ENCODE measurements at places on chromosomes 2 and 18.

GRCh38 chr2:146323564-146323963 lies 1521.3 kb upstream of the ACVR2A start:
- DNase-seq: no peak

- DNase-seq: no peak
Measured at GRCh38 chr2:85867121-85867520, 21.7 kb downstream of the ST3GAL5 start.

DNA sequence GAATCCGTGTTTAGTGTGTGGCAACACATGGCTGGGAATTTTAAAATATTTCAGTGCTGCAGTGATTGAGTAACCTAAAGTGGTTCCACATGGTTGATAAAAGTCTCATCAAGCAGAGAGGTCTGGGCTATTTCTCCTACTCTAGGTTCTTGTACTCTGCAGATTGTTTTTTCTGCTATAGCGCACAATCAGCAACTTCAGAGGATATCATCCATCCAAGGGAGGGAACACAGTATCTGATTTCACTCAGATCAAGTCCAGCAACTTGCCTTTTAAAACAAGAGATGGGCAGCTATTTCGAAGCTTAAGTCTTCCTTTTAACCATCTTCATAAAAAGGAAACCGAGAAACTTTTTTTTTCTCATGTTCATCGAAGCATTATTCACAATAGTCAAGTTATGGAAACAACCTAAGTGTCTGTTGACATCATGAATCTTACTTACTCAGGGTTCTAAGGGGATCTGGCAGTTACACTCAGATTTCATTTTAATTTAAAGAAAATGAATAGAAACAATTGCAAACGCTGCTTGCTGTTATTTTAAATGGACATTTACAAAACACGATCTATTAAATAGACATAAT lies 172.7 kb upstream of the TRIB2 start:
- DNase-seq: no peak

DNA sequence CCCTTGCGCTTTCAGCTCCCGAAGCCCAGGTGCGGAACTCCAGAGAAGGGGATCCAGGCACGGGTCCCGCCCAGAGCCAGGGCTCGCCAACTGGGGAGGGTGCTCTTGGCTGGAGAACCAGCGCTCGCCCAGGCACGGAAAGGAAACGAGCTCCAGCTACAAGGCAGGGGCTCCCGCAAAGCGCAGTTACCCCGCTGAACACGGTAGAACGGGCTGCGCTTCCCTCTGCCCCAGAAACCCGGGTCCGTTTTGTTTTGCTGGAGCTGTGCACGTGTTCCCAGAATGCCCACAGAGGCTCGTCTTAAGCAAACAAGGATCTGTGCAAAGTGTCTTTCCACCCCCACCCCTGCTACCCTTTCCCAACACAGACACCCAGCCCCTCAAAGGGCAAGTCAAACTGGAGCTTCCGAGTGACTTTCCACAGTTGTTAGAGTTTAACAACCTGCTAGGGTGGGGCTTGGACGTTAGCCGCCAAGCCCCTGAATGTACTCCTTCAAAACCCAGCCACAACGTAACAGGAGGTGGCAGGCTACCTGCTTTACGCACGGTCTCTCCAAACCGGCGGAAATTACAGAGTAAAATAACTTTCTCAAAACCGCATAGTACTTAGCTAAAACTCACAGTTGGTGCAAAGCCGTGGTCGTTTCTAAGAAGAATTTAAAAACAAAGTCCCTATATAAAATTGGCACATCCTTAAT lies 775 bp downstream of the RNF125 start:
- peak; percentile 82 for DNase-seq

DNA sequence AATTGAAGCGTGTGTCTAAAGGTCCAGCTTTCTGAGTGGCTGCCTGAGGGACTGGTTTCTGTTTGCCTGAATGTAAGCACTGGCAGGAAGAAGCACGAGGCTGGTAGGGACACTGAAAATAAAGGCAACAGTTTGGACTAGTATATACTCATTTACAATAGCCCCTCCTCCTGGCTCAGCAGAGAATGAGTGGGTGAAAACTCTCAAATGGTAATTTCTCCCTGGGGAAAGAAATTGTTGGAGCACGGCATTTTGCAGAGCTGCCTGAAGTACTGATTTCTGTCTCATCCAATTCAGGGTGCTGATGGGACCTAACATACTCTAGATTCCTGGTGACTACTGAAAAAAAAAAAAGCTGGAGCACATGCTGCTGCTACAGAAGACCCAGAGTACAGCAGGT lies 17.3 kb upstream of the SPP2 start:
- no peak for DNase-seq

DNA sequence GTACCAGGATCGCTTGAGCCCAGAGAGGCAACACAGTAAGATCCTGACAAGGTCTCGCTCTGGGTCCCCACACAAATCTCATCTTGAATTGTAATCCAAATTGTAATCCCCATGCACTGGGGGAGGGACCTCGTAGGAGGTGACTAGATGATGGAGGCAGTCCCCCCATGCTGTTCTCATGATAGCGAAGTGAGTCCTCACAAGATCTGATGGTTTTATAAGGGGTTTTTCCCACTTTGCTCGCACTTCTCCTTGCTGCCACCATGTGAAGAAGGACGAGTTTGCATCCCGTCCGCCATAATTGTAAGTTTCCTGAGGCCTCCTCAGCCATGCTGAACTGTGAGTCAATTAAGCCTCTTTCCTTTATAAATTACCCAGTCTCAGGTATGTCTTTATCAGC lies 46.0 kb upstream of the SERTAD2 start:
- DNase-seq: no peak

- DNase-seq: no peak
Measured at GRCh38 chr2:25453199-25453905, 111.6 kb upstream of the DNMT3A start.

DNA sequence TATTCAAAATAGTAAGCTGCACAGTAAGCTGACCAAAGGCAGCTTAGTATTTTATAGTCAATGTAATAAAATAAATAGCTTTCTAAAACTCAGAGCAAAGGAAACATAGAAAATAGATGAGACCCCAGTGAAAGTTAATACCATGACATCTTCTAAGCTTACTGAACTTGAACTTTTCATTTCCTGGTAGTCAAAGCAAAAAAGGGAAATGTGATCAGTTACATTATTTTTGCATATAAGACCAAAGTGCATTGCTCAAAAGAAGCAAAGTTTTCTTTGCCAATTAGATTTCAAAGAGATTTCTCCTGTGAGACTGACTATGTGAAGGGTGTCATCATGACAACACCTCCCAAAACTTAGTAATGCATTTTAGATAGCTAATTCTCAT lies 70.2 kb downstream of the MYO1B start:
- no peak for DNase-seq

DNA sequence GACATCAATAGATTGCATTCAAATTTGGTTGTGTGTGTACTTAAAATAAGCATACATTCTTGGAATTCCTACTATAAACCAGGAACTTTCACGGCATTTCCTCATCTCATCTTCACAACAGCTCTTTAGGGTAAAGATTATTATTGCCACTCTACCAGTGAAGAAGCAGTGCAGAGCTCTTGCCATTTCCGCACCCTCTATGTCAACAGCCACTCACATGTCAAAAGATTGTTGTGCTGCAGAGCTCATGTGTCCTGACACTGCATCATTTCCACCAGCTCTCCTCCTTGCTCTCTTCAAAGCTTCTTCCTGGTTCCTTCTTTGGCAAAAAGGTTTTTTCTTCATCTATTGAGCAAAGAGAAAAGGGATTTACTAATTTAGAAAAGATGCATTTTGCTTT lies 26.5 kb upstream of the L3MBTL4 start:
- DNase-seq: no peak

DNA sequence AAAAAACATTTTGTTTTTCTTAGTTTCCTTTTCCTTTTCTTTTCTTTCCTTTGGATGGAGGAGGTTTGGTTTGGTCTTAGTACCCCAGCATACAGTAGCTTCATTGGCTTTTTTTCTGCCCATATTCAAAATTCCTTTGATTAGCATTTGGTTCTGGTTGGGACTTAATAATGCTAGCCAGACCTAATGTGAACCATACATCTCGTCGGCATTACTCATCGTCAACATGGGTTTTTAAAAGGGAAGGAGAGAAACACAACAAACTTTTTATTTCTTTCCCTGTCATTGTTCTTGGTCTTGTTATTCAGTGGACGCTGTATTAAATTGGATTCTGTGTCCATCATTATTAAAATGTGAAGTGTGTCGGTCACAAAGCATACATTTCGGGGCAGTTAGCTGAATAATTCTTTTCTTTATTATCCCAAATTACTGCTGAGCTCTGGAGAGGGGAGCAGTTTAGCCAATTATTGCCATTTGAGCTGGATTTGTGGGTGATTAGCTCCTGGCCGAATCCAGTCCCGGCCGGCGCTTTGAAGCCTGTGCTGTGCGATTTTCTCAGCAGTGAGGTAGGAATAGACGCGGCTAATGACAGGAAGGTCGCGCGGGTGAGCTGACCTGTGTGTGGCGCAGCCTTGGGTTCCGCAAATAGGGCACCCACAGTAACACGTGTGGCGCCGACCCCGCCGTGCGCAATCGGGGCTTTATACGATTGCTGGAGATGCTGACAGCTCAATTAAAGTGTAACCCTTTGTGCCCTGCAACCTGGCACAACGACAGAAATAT lies 303.3 kb downstream of the GBX2 start:
- no peak for DNase-seq

DNA sequence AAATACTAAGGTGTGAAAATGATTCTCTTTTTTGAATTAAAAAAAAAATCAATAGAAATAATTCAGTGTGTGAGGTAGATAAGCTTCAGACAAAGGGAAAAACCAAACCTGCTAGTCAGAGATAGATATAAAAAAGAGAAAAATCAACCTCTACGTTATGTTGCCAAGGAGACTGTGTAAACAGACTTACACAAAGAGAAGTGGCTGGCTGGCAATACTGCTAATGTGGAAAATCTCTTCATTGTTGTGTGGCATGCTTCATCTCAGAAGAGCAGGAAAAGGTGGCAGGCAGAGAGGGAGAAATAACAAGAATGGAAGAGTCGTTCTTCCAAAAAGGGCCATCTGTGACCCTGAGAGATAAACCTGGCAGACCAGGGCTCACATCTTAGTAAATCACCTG lies 200.8 kb downstream of the SLC8A1 start:
- no peak for DNase-seq

- no peak for DNase-seq
Measured at GRCh38 chr2:240322991-240323390, 112.5 kb upstream of the GPC1 start.

GRCh38 chr2:143839456-143839855 lies 680.5 kb downstream of the ZEB2 start:
- DNase-seq: no peak

- no peak for DNase-seq
Measured at GRCh38 chr18:59708988-59709387, 11.8 kb upstream of the CCBE1 start.

GRCh38 chr18:6561016-6561415 lies 146.3 kb upstream of the L3MBTL4 start:
- no peak for DNase-seq

GRCh38 chr18:995629-996028 lies 91.0 kb downstream of the ADCYAP1 start:
- DNase-seq: no peak

- no peak for DNase-seq
Measured at GRCh38 chr2:179260224-179260623, 4.4 kb downstream of the SESTD1 start.

DNA sequence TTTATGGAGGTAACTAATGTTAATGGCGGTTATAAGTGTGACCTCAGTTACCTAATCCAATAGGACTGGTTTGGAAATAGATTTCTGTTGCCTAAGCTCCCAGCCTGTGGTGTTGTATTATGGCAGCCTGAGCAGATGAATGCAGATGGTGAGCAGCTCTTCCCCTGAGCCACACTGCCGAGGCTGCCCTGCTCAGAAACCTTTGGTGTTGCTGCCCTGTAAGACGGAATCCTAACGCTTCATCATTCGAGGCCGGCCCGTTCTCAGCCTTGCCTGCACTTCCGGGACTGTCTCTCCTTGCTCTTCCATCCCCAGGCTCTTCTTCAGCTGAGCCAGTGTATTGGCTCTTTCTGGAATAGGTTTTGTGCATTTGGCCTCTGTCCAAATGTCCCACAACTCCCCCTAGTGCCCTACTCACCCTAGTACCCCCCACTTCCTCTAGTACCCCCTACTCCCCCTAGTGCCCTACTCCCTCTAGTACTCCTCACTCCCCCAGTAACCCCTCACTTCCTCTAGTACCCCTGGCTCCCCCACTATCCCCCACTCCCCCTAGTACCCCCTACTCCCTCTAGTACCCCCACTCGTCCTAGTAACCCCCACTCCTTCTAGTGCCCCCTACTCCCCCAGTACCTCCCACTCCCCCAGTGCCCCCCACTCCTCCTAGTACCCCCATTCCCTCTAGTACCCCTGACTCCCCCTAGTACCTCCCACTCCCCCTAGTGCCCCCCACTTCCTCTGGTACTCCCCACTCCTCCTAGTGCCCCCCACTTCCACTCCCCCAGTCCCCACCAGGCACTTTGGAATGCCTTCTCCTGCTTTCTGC lies 106.0 kb upstream of the TAF1B start:
- DNase-seq: no peak

- DNase-seq: no peak
Measured at GRCh38 chr18:8808001-8808400, 102.6 kb downstream of the MTCL1 start.

- no peak for DNase-seq
Measured at GRCh38 chr18:28267878-28268625, 91.1 kb upstream of the CDH2 start.

- DNase-seq: no peak
Measured at GRCh38 chr18:4004183-4004829, 450.8 kb downstream of the DLGAP1 start.

GRCh38 chr18:10659594-10659993 lies 133.8 kb downstream of the NAPG start:
- no peak for DNase-seq

GRCh38 chr18:63025251-63026090 lies 294.1 kb downstream of the BCL2 start:
- DNase-seq: peak; percentile 39

- no peak for DNase-seq
Measured at GRCh38 chr2:162030363-162031190, 43.4 kb downstream of the DPP4 start.

GRCh38 chr18:74234326-74235171 lies 57.2 kb downstream of the CYB5A start:
- DNase-seq: no peak

DNA sequence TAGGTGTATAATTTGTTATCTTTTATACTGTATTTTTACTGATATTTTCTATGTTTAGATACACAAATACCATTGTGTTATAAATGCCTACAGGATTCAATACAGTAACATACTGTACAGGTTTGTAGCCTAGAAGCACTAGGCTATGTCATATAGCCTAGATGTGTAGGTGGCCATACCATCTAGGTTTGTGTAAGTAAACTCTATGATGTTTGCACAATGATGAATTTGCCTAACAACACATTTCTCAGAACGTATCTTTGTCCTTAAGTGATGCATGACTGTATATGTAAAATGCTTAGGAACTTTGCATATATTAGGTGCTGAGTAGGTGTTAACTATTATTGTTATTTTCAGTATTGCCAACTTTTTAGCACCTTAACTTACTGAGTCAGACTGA lies 17.3 kb downstream of the UNC80 start:
- no peak for DNase-seq

GRCh38 chr2:128473175-128474035 lies 154.7 kb upstream of the HS6ST1 start:
- no peak for DNase-seq

Measured in Right ventricle myocardium inferior (tissue), 1 donor.